ENCODE measurements at places on chromosomes 12 and 14. TPM values are rescaled to one million over a fixed set of nuclear protein-coding genes. Genes with fewer than 3 reads are reported as not detected.

DNA sequence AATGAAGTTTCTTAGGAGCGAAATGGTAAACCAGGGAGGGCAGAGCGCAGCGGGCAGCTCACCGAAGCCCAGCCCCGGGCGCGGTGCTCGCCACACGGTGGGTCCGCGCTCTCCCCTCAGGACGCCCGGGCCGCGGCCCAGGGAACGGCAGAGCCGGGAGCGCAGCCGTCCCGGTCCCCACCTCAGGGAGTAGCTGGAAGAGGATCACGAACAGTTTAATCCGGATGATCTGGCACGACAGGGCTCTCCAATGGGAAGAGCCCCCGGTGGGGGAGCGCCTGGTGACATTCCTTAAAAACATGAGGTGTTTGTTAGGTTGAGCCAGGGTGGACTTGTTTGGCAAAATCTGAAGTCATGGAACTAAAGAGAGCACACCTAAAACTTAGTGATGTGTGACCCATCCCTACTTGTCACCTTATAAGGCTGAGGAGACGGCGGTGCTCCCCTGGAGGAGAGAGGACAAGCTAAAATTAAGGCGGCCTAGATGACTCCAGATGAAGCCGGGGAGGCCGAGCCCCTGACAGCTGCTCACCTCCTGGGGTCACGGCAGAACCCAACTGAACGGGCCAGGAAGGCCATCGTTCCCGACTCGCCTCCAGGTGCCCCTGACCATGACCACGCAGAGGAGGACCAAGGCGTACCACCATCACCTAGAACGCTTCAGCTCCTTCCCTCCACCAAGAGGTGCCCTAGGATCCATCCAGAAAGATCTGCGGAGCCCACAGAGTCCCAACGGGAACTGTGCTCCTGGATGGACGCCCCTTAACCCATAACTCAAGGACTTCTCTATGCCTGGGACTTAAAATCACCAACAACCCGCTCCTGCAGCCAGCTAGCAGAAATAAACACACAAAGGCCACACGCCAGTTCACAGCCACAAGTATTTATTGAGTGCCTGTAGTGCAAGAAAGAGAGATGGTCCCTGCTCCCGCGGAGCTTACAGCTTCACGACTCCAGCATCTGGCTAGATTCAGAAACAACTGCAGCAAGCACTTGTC, 866 bp upstream of the PITPNM2 start:
- no peaks in the 10 kb centered on the region for H3K36me3 ChIP-seq
- H3K4me3 ChIP-seq: peak overlapping the region; percentile 86
- no peaks in the 10 kb centered on the region for H3K27me3 ChIP-seq
- DNase-seq: peak; percentile 40
- H3K27ac ChIP-seq: peak overlapping the region; percentile 85

The CCDC184 gene
- polyA plus RNA-seq: 3.1 TPM

- H3K27ac ChIP-seq: no peak overlapping the region
- H3K4me3 ChIP-seq: no peak overlapping the region
- H3K36me3 ChIP-seq: no peaks in the 10 kb centered on the region
- H3K4me1 ChIP-seq: peaks cover 17% of the 10 kb centered on the region
Measured at GRCh38 chr12:67720351-67720856, 71.9 kb downstream of the DYRK2 start.

The COX8C gene
- polyA plus RNA-seq: not detected

- no peak overlapping the region for H3K27ac ChIP-seq
- no peak for DNase-seq
- H3K4me3 ChIP-seq: no peak overlapping the region
- H3K27me3 ChIP-seq: no peaks in the 10 kb centered on the region
Measured at GRCh38 chr12:27104546-27104945, 22.2 kb upstream of the C12orf71 start.

- no peak for DNase-seq
- no peak overlapping the region for H3K27ac ChIP-seq
- no peaks in the 10 kb centered on the region for H3K27me3 ChIP-seq
- no peaks in the 10 kb centered on the region for H3K4me1 ChIP-seq
- H3K4me3 ChIP-seq: no peak overlapping the region
Measured at GRCh38 chr12:64389154-64389553, 1.4 kb downstream of the C12orf56 start.

The CABP1 gene
- polyA plus RNA-seq: 3.3 TPM

GRCh38 chr12:21054334-21054733, 76.7 kb upstream of the SLCO1B1 start:
- DNase-seq: no peak
- no peaks in the 10 kb centered on the region for H3K27me3 ChIP-seq
- no peaks in the 10 kb centered on the region for H3K36me3 ChIP-seq
- no peak overlapping the region for H3K4me3 ChIP-seq
- no peak overlapping the region for H3K27ac ChIP-seq
- H3K4me1 ChIP-seq: no peaks in the 10 kb centered on the region

The LPAR5 gene
- 0.19 TPM for polyA plus RNA-seq

GRCh38 chr14:106083082-106083481, 556.7 kb downstream of the TMEM121 start:
- H3K36me3 ChIP-seq: no peaks in the 10 kb centered on the region
- H3K27me3 ChIP-seq: no peaks in the 10 kb centered on the region
- DNase-seq: no peak
- H3K4me3 ChIP-seq: no peak overlapping the region

- H3K36me3 ChIP-seq: no peaks in the 10 kb centered on the region
- H3K4me1 ChIP-seq: peaks cover 9% of the 10 kb centered on the region
- no peak overlapping the region for H3K27ac ChIP-seq
- no peak for DNase-seq
Measured at GRCh38 chr12:46403719-46404070, 31.1 kb upstream of the SLC38A2 start.

DNA sequence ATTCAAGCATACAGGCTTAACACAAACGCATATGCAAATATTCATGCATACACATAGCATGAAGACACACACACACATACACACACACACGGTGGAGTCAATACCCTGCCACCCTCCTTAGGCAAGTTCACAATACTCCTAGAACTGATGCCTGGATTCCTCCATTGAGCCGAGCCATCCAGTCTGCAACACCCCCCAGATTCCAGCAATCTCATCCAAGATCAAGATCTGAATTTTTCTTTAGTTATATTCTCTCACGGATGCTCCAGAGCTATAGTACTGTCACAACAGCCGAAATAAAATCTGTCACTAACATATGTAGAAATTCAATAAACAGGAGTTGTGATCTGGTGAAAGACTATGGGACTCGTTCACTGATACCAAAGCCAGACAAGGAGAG, 110.8 kb downstream of the NUAK1 start:
- H3K27me3 ChIP-seq: no peaks in the 10 kb centered on the region
- H3K27ac ChIP-seq: no peak overlapping the region
- no peaks in the 10 kb centered on the region for H3K4me1 ChIP-seq
- H3K36me3 ChIP-seq: no peaks in the 10 kb centered on the region

DNA sequence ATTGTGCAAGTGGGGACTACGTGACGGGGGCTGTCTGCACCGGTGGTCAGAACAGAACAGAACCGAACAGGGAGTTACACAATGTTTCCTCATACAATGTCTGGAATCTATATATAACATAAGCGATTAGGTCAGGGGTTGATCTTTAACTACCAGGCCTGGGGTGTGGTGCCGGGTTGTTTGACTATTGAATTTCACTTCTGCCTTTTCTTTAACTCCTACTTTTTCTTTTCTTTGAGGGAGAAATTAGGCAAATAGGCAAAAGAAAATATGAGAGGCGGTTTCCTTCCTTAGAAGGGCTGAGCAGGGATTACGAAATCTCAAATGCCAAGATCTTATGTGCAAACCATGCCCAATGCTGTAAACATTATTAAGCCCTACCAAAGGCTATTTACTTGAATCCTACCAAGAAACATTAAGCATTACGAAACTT, 140.3 kb downstream of the SLC38A6 start:
- H3K4me1 ChIP-seq: no peaks in the 10 kb centered on the region
- no peaks in the 10 kb centered on the region for H3K27me3 ChIP-seq
- H3K36me3 ChIP-seq: no peaks in the 10 kb centered on the region
- H3K27ac ChIP-seq: no peak overlapping the region
- H3K4me3 ChIP-seq: no peak overlapping the region

The ING4 gene
- polyA plus RNA-seq: 29.6 TPM

DNA sequence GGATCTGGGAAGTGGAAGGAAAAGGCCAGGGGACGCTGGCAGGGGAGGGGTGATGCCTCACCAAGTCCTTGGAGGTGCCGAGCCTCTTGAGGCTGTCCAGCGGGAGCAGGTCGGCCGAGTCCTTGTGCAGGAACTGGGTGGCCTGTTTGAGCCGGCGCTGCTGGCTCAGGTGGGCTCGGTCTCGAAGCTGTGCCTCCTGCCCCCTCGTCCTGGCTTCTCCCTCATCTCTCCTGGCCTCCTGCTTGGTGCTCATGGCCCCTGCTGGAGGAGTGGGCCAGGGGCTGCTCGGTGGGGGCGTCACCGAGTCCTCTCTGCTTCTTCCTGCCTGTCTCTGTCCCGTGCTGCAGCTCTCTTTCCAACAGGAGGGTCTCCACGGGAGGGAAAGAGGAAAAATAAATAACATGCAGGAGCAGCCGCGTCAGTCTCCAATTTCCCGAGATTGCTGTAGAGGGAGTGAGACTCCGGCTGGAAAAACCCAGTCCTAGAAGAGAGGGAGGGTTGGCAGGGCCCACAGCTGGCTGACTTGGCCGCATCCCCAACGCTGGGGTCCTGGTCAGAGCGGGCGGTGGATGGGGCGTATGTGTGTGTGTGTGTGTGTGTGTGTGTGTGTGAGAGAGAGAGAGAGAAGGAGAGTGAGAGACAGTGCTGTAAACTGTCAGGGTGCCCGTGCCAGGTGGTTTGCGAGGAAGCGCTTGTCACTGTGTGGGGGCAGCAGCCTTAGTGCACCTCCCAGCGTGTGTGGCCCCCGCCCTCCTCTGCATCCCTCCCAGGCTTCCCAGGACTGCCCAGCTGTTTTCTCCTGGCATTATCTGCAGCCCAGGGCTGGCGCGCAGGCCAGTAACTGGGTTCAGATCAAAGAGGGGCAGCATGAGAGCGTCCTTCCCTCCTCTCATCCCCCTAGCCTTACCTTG, at the start of gene NRIP2:
Gene NRIP2 (minus strand): TSS at position 455 of the 911 bp plus-strand sequence. CDS start 52 bp downstream, at position 403.
- no peak for DNase-seq
- H3K36me3 ChIP-seq: no peaks in the 10 kb centered on the region
- no peaks in the 10 kb centered on the region for H3K27me3 ChIP-seq
- H3K27ac ChIP-seq: no peak within 1 kb of the TSS
- H3K4me3 ChIP-seq: no peak within 1 kb of the TSS

- no peak for DNase-seq
- no peaks in the 10 kb centered on the region for H3K27me3 ChIP-seq
- no peaks in the 10 kb centered on the region for H3K4me1 ChIP-seq
- no peak overlapping the region for H3K4me3 ChIP-seq
- H3K27ac ChIP-seq: no peak overlapping the region
- H3K36me3 ChIP-seq: no peaks in the 10 kb centered on the region
Measured at GRCh38 chr12:77118696-77119095, 53.3 kb upstream of the E2F7 start.

DNA sequence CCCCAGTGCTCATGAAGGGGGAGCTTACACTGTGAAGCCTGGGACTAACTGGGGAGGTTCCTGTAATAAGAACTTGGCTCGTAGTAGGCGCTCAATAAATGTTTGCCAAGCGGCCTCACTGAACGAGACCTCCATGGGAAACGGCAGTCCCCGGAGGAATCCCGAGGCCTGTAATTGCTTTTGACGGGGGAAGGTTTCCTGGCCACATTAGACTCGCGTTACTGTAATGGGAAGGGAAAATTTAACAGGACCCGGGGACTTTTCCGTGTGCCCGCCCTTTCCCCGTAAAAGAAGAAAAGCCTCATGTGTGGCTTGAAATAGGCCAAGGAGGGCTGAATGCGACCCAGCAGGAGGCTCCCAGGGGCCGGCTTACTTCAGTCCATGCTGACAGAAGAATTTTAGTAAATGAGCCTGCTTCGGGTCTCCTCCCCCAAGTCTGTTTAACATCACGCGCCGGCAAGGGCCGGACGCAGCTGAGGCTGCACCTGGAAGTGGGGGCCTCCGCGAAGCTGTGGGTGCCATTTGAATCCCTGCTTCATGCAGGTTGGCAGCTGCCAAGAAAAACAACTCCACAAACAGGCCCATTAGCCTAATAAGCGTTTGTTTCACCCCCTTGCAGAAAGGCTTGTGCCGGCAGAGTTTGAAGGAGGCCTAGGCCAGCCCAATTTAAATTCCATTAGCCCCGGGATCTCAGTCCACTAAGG, 39.8 kb upstream of the PWP1 start:
- no peak for DNase-seq
- no peaks in the 10 kb centered on the region for H3K27me3 ChIP-seq
- no peak overlapping the region for H3K27ac ChIP-seq
- no peaks in the 10 kb centered on the region for H3K4me1 ChIP-seq

- H3K36me3 ChIP-seq: no peaks in the 10 kb centered on the region
- no peaks in the 10 kb centered on the region for H3K27me3 ChIP-seq
- peak overlapping the region; percentile 79 for H3K27ac ChIP-seq
- DNase-seq: no peak
- peak overlapping the region; percentile 53 for H3K4me3 ChIP-seq
Measured at GRCh38 chr14:75427126-75427481, 718 bp upstream of the JDP2 start.

- H3K36me3 ChIP-seq: peaks cover 9% of the 10 kb centered on the region
- no peaks in the 10 kb centered on the region for H3K4me1 ChIP-seq
- H3K4me3 ChIP-seq: no peak overlapping the region
- no peak overlapping the region for H3K27ac ChIP-seq
- no peak for DNase-seq
- H3K27me3 ChIP-seq: no peaks in the 10 kb centered on the region
Measured at GRCh38 chr14:67749341-67750084, 47.8 kb downstream of the RDH12 start.

The C14orf180 gene
- polyA plus RNA-seq: 0.35 TPM

GRCh38 chr12:93146263-93146939, 217.3 kb upstream of the EEA1 start:
- H3K27me3 ChIP-seq: no peaks in the 10 kb centered on the region
- H3K36me3 ChIP-seq: no peaks in the 10 kb centered on the region
- H3K4me1 ChIP-seq: peaks cover 3% of the 10 kb centered on the region
- no peak overlapping the region for H3K27ac ChIP-seq

- DNase-seq: no peak
- no peaks in the 10 kb centered on the region for H3K4me1 ChIP-seq
- H3K27ac ChIP-seq: no peak overlapping the region
- H3K4me3 ChIP-seq: no peak overlapping the region
- H3K36me3 ChIP-seq: no peaks in the 10 kb centered on the region
Measured at GRCh38 chr12:84134797-84135366, 777.7 kb downstream of the SLC6A15 start.

The TMEM229B gene
- 1.9 TPM for polyA plus RNA-seq

GRCh38 chr12:95637471-95638155, 86.3 kb upstream of the USP44 start:
- H3K27ac ChIP-seq: no peak overlapping the region
- no peaks in the 10 kb centered on the region for H3K36me3 ChIP-seq
- no peaks in the 10 kb centered on the region for H3K27me3 ChIP-seq
- DNase-seq: no peak

- no peak for DNase-seq
- H3K27me3 ChIP-seq: no peaks in the 10 kb centered on the region
- no peak overlapping the region for H3K4me3 ChIP-seq
- no peaks in the 10 kb centered on the region for H3K36me3 ChIP-seq
- H3K27ac ChIP-seq: no peak overlapping the region
Measured at GRCh38 chr12:71299541-71300376, 139.8 kb upstream of the LGR5 start.
